Activated CD8-positive, alpha-beta memory T cell treated with anti-CD3 and anti-CD28 coated beads, Interleukin-2, amount 10 ng/mL, durations not matched to agents 7 days and 5 days (primary cell): ENCODE measurements at places on chromosomes 4 and X. TPM values are rescaled to one million over a fixed set of nuclear protein-coding genes. Genes with fewer than 3 reads are reported as not detected.

GRCh38 chrX:30883138-30883537 is 5.9 kb downstream of the TAB3 start:
- DNase-seq = no peak

DNA sequence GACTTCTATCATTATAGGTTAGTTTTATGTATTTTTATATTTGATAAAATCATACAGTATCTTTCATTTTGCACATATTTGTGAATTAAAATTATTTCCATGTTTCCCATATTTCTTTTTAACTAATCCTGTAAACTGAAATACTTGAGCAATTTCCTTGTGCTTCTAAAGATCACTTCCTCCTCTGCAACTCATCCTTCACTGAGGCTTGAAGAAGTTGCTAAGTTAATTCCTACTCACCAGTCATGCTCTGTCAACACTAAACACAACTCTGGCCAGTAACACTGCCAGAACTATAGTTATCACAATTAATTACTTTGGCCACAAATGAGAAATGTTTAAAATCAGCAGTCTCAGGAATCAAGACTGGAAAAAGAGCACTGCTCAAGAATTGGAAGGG is 6.7 kb downstream of the SPATA4 start:
- no peak for DNase-seq

GRCh38 chr4:53902786-53903185 is 161.6 kb downstream of the CHIC2 start:
- no peak for DNase-seq

DNA sequence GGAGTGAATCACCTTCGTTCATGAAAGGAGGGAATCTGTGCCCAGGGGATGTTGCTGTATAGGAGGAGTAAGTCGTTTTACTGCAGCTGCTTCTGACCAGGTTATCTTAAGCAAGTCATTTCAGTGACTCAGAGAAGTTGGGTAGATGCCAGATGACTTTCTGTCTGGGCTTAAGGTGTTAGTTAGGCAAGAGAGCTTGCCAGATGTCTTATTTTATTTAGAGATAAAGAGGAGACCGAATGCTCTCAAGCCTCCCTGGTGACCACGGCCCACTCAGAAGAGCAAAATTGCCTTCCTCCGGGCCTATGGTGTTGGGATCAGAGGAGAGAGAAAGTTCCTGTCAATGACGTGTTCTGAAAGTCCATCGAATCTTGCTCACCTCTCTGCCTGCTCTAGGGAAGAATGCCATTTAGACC is 16.3 kb upstream of the ZNF827 start:
- DNase-seq = no peak

DNA sequence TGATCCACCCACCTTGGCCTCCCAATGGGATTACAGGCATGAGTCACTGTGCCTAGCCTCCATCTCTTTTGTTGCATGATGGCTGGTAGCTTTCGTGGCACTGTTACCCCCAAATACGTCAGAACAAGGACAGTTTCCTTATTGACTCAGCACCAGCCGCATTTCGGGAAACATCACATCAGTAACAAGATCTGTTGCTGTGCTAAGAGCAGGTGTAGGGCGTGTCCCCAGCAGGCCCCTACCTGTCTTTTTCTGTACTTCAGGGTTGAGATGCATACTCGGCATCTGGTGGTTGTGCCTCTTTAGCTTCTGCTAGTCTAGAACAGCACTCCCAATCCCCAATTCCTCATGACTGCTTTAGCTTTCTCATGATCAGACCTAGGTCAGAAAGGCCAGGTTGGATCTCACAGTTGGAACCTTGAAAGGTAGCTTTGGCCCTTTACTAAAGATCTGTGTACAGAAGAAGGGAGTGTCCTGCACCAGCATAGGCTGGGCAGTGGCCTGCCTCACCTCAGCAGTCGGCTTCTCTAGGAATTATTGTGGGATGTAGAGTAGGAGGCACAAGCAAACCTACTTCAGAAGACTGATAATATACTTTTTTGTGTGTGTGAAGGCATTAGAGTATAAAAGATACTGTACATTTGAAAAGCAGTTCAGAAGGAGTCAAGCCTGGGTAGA is 36.8 kb downstream of the NSD2 start:
- no peak for DNase-seq

GRCh38 chr4:169136330-169136729 is 126.3 kb upstream of the CBR4 start:
- DNase-seq = no peak

GRCh38 chr4:88728146-88728545 is 30.5 kb upstream of the NAP1L5 start:
- no peak for DNase-seq

DNA sequence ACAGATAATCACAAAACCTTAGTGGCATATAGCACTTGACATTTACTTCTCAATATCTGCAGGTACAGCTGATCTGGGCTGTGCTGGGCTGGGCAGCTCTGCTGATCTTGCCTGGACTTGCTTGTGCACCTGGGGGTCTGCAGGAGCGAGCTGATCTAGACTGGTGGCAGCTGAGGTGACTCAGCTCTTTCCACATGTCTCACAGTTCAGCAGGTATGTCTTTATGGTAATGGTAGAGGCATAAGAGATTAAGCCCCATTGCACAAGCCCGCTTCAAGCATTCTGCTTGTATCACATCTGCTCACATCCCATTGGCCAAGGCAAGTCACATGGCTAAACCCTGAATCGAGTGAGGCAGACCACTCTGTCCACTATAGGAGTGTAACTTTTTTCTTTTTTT is 506.7 kb downstream of the BCOR start:
- no peak for DNase-seq

GRCh38 chr4:38396845-38397547 is 267.0 kb upstream of the KLF3 start:
- DNase-seq = no peak

GRCh38 chrX:149157976-149158375 is 347.1 kb downstream of the IDS start:
- DNase-seq = no peak

DNA sequence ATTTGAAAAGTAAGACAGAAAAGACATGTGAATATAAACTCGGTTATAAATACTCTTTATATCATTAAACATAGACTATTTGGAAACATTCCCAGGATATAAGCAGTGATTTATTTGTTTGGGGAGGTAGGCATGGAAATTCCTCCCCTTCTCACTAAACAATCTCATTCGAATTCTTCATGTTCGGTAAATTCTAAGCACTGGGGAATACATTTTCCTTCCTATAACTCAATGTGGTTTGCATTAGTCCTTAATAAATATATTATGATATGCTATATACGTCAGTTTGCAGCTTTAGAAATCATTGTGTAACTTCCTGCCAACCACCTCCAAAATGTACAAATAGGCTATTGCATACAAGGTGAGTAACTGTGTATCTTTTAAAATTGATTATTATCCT is 99.6 kb downstream of the UGT8 start:
- no peak for DNase-seq

DNA sequence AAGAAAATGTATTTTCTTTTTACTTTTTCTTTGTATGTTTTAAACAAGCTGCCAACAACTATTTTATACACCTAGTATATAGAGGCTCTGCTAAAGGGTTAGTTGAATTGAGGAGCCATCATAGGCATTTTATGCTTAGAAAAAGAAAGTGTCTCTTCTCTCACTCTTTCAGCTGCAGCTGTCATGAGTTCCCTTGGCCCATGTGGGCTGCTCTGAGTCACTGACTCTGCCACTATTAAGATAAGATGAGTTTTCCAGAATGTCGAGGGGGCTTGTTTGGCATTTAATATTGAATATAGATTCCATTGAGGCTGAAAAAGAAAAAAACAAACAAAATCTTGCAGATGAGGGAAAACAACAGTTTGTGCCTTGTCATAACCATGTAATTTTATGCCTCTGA is 126.0 kb upstream of the PAQR3 start:
- DNase-seq = no peak

Gene NMU
- not detected for total RNA-seq

Gene TBC1D8B
- 1.7 TPM for total RNA-seq

Gene MAGEA8
- total RNA-seq = not detected

Gene DTHD1
- 2.9 TPM for total RNA-seq

Gene KIF4A
- 41.0 TPM for total RNA-seq

Gene SLC38A5
- total RNA-seq = 123 TPM

Gene CXCL10
- 0.82 TPM for total RNA-seq
